ENCODE measurements at places on chromosomes 11 and 22.
A peak's percentile ranks its signal among the peaks of the same experiment; 100 is the strongest.

DNA sequence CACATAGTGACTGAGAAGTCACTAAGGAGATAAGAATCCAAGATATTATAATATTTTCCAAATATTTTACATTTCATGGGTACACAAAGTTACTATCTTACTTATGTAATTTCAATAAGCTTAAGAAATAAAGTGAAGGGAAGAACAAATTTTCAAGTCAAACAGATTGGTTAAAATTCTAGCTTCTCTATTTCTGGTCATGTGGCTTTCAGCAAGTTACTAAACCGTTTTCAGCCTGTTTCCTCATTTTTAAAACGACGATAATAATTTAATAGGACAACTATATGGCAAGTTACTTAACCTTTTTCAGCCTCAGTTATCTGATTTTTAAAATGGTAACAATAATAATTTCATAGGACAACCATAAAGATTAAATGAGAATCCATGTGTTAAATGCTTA, 15.6 kb downstream of the DCUN1D5 start:
- no peak for DNase-seq

DNA sequence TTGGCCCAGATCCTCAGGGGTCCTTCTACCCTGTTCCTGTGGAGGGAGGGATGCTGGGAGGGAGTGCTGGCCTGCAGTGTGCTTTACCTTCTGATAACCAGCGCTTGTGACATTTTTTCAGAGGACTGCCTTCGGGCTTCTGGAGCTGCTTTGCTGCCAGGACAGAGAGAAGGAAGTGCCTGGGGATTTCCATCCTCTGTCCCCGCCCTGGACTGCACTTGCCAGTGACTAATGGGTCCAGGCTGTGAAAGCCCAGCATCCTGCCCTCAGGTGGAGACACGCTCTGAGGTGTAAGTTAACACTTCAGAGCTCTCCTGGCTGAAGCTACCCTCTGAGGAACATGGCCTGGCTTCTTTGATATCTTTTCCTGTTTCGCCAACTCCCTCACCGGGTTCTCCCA, 158.7 kb upstream of the SYT13 start:
- DNase-seq: no peak

GRCh38 chr11:8934742-8935488, 2.2 kb upstream of the C11orf16 start:
- DNase-seq: no peak

GRCh38 chr11:67456068-67456705, 1.0 kb downstream of the CABP4 start:
- DNase-seq: no peak

DNA sequence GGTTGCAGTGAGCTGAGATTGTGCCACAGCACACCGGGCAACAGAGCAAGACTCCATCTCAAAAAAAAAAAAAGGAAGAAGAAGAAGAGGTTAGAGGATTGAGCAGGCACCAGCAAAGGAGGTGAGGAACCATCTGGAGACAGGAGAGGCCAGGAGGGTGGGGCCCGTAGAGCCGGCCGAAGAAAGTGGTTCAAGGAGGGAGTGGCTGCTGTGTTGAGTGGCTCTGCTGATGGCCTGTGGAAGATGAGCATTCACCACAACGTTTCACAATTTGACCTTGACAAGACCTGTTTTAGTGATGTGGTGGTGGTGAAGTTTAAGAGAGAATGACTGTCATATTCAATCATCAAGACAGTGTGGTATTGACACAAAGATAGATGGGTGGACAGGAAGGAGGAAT, 6.8 kb upstream of the CTSD start:
- DNase-seq: peak; percentile 2

DNA sequence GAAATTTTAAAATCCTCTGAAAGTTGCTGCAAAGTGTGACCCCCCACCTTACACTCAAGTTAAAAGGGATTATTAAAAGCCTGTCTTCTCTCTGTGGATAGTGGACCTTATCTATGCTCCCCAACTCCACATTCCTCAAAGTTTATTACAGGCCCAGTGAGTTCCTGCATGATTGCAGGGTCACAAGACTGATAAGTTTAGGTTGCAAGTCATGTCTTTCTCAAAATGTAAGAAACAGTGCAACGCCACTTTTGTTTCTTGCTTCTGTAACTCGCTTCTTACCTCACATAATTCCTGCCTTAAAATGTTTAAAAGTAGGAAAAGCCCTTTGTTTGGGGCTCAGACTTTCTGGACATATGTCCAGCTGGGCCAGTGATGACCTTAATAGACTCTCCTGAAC, 38.4 kb upstream of the GLYAT start:
- no peak for DNase-seq

DNA sequence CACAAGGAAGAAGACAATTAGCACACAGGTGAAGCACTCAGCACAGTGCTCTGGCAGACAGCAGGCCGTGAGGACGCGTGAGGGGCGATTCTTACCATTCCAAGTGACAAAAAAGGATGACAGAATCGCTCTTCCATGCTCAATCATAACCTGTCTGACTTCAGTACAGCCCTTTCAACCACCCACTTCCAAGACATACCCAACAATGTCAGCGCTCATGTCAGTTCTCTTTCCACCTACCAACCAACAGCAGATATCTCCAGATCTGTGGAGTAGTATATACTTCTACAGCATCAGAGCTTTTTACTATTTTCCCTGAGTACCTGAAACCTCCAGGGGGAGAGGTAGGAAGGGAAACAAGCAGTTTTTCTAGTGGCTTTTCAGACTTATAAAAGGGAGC, 40.2 kb downstream of the MORC2 start:
- no peak for DNase-seq

DNA sequence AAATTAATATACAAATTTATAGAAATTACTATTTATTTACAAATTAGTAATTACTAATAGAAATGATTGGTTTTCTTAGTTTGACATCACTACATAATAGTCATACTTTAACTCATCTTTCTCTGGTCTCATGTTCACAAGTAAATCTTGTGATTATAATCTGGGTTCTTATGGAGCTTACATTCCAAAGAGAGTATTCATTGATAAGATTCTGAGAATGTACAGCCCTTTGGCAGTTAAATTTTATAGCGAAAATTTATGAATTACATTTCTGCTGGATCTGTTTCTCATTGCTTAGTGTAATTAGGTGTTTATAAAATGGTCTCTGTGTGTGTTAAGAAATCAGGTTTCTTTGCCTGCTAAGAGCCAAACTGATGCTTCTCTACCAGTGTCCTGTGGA, 175.2 kb downstream of the TMEM135 start:
- no peak for DNase-seq

DNA sequence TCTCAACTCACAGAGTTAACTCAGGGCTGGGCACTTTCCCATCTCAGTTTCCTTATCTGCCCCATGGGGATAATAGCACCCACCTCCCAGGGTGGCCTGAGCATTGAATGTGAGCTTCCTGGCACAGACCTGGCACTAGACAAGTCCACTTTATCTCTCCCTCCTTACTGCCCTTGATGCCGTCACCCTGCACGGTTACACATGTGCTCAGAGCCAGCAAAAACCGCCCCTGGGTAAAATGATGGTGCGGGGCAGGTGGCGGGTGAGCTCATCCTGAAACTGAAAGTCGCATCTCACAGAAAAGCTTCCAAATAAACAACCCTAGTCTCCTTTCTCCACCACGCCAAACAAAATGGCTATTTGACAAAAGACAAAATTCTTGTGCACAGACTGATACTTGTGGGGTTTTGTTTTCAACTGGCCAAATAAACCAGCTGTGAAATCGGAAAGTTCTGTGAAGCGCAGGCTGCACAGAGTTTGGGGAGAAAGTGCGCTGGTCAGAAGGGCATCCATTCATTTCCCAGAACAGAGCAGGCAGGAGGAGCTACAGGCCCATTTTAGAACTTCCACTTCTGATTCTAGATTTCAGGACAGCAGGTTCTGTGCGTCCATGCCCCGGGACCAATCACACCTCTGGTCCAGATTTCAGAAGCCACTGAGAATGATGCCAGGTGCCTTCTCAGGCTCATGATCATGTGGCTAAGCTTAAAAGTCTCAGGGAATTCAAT, 138.1 kb downstream of the SHANK2 start:
- DNase-seq: no peak

- DNase-seq: no peak
Observed at GRCh38 chr11:112229746-112230433, 3.7 kb downstream of the PTS start.

- no peak for DNase-seq
Observed at GRCh38 chr22:28052825-28053269, 133.8 kb upstream of the PITPNB start.

GRCh38 chr11:19323502-19323901, 82.8 kb upstream of the E2F8 start:
- no peak for DNase-seq

DNA sequence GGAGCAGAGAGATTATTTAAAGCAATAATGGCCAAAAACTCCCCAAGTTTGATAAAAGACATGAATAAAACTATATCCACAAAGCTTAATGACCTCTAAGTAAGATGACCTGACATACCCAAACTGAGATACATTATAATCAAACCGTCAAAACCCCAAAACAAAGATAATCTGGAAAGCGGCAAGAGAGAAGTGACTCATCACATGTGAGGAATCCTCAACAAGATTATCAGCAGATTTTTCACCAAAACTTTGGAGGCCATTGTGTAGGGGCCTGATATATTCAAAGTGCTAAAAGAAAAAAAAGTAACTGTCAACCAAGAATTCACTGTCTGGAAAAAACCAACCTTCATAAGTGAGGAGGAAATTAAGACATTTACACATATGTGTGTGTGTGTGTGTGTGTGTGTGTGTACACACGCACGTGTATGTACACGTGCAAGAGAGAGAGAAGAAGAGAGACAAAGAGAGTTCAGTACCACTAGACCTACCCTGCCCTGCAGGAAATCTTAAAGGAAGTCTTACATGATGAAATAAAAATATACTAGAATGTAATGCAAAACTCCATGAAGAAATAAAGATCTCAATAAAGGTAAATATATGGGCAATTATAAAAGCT, 752.4 kb downstream of the NELL1 start:
- no peak for DNase-seq

- DNase-seq: no peak
Observed at GRCh38 chr11:75291741-75292140, 51.2 kb downstream of the TPBGL start.

GRCh38 chr11:102111787-102112508, 1.7 kb downstream of the YAP1 start:
- DNase-seq: no peak

GRCh38 chr11:27807596-27807995, 107.3 kb upstream of the BDNF start:
- DNase-seq: no peak

DNA sequence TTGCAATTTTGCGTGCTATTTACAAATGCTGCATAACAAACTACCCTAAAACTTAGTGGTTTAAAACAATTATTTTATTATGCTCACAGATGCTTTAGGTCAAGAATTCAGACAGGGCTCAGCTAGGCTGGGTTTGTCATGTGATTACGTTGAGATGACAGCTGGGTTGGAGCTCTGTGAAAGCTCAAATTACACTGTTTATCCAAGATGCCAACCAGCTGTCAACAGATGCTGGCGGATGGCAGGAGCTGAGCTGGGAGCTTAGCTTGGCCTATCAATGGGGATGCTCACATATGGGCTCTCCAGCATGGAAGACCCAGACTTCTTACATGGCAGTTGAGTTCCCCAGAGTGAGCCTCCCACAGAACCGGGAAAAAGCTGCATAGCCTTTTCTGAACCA, 62.7 kb downstream of the STK33 start:
- DNase-seq: no peak

GRCh38 chr11:34613552-34614056, 7.3 kb upstream of the EHF start:
- no peak for DNase-seq

GRCh38 chr22:22959147-22959827, 71.7 kb downstream of the IGLL5 start:
- DNase-seq: peak; percentile 87

GRCh38 chr11:65404210-65404609, 17.8 kb downstream of the FRMD8 start:
- DNase-seq: no peak

DNA sequence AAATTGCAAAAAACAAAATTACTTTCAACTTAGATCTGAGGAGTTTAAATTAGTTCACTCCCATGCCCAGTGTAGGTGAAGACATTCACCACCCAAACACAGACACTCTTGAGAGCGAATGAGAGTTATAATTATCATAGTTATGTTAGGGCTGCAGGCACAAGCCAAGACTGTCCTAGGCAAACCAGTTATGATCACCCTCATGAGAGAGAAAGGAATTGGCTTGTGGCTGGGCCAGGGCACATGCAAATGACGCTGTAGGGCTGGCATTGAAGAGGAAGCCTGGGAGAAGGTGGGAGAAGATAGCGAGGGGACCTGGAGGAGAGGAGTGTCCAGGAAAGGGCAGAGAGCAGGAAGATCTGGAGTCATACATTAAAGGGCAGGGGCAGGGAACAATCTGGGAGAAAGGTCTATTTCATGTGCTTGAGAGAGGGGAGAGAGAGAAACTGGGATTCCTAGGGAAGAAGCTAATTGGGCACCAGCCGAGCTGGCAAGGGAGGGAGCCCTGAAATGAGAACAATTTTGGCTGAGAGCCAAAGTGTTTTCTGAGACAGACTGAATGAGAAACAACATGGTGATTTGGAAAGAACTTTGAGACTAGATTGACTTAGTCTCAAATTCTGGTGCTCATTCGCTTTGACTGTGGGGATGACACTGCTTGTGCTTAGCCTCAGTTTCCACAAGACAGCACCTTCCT, 279.9 kb downstream of the KIRREL3 start:
- DNase-seq: no peak

DNA sequence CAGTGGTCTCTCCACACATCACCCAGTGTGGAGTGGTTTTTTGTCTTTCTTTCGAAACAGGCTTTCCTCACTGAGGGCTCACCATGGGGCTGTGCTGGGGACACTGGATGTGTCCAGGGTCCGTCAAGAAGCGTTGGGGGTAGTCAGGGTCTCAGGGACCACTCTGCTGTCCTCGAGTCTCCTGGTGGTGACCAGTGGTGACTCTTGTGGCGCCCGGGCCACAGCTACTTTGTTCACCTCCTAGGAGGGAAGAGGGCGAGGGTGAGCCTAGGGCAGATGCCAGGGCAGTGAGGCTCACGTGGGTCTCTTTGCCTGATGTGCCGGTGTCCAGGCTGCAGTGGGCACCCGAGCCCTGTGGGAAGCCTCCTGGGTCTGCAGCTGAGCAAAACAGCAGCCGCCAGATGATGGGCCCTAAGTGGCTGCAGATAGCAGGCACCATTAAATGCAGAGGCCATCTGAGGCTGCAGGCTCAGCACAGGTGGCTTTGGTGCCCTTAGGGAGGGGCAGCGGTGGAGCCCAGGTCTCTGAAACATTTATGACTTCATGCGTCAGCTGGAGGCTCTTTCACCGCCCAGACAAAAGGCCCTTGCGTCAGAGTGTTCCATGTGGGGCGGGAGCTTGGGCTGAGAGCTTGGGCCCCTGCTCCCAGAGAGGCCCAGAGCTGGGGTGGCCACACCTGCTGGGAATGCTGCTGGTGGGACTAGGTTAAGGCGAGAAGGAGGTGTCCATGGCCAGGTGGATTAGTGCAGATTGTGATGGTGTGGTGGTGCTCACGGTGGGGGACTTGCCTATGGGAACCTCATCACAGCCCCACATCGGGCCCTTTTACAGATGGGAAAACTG, 29.5 kb downstream of the KCNQ1 start:
- DNase-seq: peak; percentile 84

GRCh38 chr22:46564084-46564714, 26.8 kb upstream of the CELSR1 start:
- peak; percentile 68 for DNase-seq

GRCh38 chr11:71155846-71156245, 96.5 kb downstream of the SHANK2 start:
- peak; percentile 19 for DNase-seq

- DNase-seq: no peak
Observed at GRCh38 chr11:40885250-40885954, 574.0 kb downstream of the LRRC4C start.

GRCh38 chr22:28208787-28209186, 289.7 kb upstream of the PITPNB start:
- no peak for DNase-seq
